ENCODE measurements at places on chromosomes 1 and 21. TPM values are rescaled to one million over a fixed set of nuclear protein-coding genes. Genes with fewer than 3 reads are reported as not detected.

The HEYL gene
- total RNA-seq, result not detected

The FALEC gene
- total RNA-seq, result not detected

DNA sequence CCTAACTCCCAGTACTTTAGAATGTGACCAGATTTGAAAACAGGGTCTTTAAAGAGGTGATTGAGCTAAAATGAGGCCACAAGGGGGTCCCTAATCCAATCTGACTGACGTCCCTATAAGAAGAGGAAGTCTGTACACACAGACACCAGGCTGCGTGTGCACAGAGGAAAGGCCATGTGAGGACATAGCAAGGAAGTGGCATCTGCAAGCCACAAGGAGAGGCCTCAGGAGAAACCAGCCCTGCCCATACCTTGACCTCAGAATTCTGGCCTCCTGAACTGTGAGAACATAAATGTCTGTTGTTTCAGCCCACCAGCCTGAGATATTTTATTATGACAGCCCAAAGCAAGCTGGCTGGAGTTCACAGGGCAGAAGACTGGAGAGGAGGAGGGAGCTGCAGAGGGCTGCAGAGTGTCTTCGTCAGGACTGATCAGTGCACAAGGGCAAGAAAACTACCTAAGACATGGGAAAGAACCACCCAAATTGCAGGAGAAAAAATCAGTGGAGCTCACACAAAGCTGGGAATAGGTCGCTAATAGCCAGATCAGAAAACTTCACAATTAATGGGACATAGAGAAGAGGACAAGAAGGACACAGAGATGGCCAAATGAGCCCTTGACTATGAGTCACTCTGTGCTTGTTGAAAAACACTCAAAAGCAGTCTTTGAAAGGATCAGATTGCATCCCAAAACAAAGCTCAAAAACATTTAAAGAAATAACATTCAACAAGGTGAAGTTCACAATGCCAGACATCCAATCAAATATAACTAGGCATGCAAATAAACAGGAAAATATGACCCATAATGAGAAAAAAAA, 14.1 kb upstream of the WNT9A start:
- peaks cover 22% of the 10 kb centered on the region for H3K27me3 ChIP-seq
- DNase-seq, result peak; percentile 51
- peaks cover 3% of the 10 kb centered on the region for H3K4me1 ChIP-seq
- no peaks in the 10 kb centered on the region for H3K36me3 ChIP-seq
- no peak overlapping the region for H3K4me3 ChIP-seq

The ASTN1 gene
- not detected for total RNA-seq

GRCh38 chr1:3018576-3018975, 2.7 kb upstream of the ACTRT2 start:
- no peak overlapping the region for H3K4me3 ChIP-seq
- H3K27me3 ChIP-seq, result no peaks in the 10 kb centered on the region
- H3K27ac ChIP-seq, result no peak overlapping the region
- no peaks in the 10 kb centered on the region for H3K36me3 ChIP-seq
- no peak for DNase-seq
- no peaks in the 10 kb centered on the region for H3K4me1 ChIP-seq

- no peak overlapping the region for H3K4me3 ChIP-seq
- H3K27me3 ChIP-seq, result no peaks in the 10 kb centered on the region
- no peaks in the 10 kb centered on the region for H3K4me1 ChIP-seq
- no peak for DNase-seq
- H3K27ac ChIP-seq, result no peak overlapping the region
- no peaks in the 10 kb centered on the region for H3K36me3 ChIP-seq
These were observed 49.6 kb downstream of the OSBPL9 start for GRCh38 chr1:51666478-51666877.

GRCh38 chr1:101420406-101420805, 183.6 kb downstream of the S1PR1 start:
- no peaks in the 10 kb centered on the region for H3K36me3 ChIP-seq
- peaks cover 22% of the 10 kb centered on the region for H3K27me3 ChIP-seq
- DNase-seq, result no peak
- no peaks in the 10 kb centered on the region for H3K4me1 ChIP-seq
- no peak overlapping the region for H3K4me3 ChIP-seq
- H3K27ac ChIP-seq, result no peak overlapping the region

The TDRD5 gene
- not detected for total RNA-seq

GRCh38 chr1:215132156-215132555, 49.6 kb downstream of the KCNK2 start:
- H3K27me3 ChIP-seq, result no peaks in the 10 kb centered on the region
- H3K36me3 ChIP-seq, result no peaks in the 10 kb centered on the region
- DNase-seq, result no peak
- H3K4me1 ChIP-seq, result no peaks in the 10 kb centered on the region
- no peak overlapping the region for H3K27ac ChIP-seq
- H3K4me3 ChIP-seq, result no peak overlapping the region
